Aortic smooth muscle cell (primary cell): ENCODE measurements at places on chromosomes 12 and 14. TPM values are rescaled to one million over a fixed set of nuclear protein-coding genes. Genes with fewer than 3 reads are reported as not detected.

CCDC196 gene
- total RNA-seq: not detected in 2 replicates

ADCY6 gene
- total RNA-seq: 126 and 132 TPM in 2 replicates

POTEG gene
- total RNA-seq: not detected in 2 replicates

TMEM116 gene
- 6.8 and 8.5 TPM in 2 replicates for total RNA-seq
